ENCODE measurements at places on chromosomes 6 and 20.

- no peak for DNase-seq
Measured at GRCh38 chr20:46931699-46932098, 37.1 kb downstream of the EYA2 start.

GRCh38 chr6:14544666-14545065 lies 427.1 kb downstream of the CD83 start:
- DNase-seq: no peak

GRCh38 chr6:20850686-20851416 lies 316.6 kb downstream of the CDKAL1 start:
- DNase-seq: no peak

DNA sequence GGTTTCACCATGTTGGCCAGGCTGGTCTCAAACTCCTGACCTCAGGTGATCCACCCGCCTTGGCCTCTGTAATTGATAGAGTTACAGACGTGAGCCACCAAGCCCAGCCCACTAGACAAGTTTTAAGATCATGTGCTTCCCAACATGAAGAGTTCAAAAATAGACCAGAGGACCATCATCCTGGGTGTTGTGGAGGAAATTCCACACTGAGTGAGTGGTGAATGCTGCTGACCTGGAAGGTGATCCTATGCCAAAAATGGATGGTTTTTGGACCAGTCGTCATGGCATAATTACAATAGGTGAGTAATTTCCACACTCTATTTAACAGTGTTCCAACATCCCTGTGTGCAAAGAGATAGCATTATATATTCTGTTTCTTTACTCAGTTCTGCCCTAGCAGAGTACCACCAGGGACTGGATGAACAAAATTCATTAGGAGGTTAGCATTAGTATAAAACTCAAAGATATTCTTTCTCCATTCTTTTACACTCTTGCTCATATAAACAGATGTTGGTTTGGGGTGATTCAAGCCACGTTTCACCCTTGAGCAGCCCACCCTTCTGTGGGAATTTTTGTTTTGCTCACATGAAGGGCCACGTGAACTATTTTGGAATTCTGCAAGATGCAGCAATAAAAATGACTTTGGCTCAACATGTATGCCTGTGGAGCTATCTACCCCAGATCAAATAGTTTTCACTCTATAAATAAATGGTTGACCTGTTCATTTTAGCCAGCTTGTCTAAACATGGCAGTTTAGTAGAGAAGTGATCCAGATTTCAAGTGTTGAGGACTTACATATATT lies 206.2 kb upstream of the TCF21 start:
- no peak for DNase-seq

- no peak for DNase-seq
Measured at GRCh38 chr6:146177785-146178184, 148.9 kb downstream of the GRM1 start.

DNA sequence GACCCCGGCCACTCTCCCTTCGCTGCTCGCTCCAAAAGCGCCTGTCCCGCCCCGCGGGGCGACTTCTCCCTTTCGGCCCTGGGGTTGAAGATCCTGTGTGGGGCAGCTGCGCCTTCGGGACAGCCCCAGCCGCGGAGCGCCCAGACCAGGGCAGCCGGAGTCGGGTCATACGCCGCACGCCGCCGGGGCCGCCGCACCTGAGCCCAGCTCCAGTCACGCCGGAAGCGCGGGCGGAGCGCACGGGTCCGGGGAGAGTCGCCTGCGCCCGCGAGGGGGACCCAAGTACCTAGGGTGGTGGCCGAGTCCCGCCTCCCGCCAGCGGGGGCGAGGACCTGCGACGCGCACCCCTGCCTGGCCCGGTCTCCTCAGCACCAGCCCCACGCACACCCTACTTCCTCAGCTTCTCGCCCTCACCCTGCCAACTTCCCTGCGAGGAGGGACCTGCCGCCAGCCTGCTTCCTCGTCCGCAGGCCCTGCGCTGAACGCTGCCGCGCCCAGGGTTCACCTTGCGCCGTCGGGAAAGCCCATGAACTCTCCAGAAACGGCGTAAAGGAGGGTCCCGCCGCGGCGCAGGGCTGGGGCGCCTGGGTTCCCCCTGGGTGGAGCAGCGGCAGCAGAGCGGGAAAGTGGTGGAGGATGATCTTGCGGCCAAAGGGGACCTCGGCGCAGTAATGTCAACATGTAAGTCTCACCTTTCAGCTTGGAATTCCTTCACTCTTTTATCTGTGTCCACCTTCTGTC lies at the start of gene ADGRG6:
ADGRG6 (plus strand) TSS at position 357 of the 741 bp plus-strand sequence; CDS start at position 680, 323 bp downstream.
- peak; percentile 72 for DNase-seq

- no peak for DNase-seq
Measured at GRCh38 chr6:56527934-56528333, 114.8 kb downstream of the DST start.

GRCh38 chr20:35314816-35315631 lies 22.8 kb upstream of the FAM83C start:
- DNase-seq: no peak

- DNase-seq: no peak
Measured at GRCh38 chr20:58071991-58072390, 156.5 kb downstream of the ANKRD60 start.

DNA sequence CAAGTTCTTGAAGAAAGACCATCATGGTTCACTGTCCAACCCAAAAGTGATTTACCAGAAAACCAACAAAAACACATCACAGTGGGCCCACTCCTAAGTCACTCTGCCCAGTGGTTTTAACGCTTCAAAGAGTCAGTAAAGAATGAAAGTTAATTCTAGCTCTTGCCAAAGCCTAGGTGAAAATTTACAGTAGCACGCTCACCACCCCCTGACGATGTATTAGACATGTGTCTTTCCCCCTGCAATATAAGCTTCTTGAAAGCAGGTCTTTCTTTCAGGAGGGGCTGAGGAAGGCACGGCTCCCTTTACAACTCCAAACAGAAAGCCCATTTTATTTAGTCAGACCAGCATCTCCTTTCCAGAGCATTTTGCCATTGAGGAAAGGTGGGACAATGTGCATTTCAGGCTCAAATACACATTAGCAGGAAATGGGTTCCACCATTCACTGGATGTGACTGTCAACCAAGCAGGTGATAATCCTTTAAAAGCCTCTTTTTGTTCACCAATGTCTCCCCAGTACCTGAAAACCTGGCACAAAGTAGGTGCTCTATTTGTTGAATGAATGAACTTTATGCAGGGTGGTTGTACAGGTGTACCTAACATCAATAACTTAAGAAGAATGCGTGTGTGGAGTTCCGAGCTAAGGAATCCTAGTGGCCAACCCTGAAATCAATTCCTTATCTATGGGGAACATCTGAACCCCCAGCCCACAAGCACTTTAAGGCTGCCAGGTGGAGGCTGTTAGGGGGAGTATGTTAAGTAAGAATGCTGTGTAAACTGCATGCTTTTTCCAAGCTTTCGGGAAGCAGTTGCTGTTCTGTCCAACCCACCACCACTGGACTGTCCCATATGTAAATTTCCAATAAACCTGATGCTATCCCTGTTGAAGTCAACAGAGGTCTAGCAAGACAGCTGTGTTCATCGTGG lies 11.4 kb downstream of the EZR start:
- no peak for DNase-seq

DNA sequence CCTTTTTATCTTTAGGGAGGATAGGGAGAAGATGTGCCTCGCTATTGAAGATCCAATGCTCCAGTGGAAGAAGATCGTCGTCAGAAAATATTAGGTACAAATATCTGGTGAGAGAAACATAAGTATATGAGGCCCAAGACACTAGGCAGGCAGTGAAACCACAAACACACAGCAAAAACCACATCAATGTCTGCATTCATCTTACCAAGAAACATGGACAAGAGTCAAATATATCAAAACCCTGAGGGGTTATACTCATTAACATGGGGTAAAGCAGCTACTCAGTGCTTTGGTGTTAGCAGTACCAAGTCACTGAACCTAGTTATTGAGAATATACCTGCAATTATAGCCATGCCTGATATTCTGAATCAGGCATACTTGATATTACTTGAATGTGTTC lies 101.4 kb upstream of the FAM184A start:
- DNase-seq: no peak

DNA sequence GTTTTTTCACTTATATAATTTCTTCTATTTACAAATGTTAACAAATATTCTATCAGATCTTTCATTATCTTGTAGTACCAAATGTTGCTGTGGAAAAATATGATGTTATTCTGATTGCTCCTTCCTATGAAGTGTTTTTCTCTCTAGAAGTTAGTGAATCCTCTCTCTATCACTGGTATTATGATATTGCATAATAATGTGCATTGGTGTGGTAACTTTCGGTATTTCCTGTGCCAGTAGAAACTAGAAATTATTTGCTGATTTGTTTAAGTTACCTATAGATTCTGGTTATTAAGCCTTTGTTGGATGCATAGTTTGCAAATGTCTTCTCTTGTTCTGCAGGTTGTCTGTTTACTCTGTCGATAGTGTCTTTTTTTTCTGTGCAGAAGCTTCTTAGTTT lies 342.5 kb downstream of the CENPW start:
- DNase-seq: no peak

GRCh38 chr6:113980937-113981554 lies 10.1 kb upstream of the HDAC2 start:
- DNase-seq: peak; percentile 60

DNA sequence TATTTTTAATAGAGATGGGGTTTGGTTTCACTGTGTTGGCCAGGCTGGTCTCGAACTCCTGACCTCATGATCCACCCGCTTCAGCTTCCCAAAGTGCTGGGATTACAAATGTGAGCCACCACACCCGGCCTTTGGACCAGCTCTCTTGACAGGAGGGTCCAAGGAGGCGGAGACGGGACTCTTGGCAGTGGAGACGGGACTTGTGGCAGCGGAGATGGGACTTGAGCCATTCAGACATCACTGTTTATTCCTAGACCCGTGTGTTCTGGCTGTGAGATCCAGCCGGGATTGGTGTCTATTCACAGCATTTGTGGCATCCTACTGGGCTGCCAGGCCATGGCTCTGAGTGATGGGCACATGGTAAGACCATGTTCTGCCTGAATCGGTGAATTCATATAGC lies 25.6 kb downstream of the PRPF6 start:
- no peak for DNase-seq

GRCh38 chr20:56518721-56519398 lies 5.7 kb upstream of the FAM209A start:
- DNase-seq: no peak

DNA sequence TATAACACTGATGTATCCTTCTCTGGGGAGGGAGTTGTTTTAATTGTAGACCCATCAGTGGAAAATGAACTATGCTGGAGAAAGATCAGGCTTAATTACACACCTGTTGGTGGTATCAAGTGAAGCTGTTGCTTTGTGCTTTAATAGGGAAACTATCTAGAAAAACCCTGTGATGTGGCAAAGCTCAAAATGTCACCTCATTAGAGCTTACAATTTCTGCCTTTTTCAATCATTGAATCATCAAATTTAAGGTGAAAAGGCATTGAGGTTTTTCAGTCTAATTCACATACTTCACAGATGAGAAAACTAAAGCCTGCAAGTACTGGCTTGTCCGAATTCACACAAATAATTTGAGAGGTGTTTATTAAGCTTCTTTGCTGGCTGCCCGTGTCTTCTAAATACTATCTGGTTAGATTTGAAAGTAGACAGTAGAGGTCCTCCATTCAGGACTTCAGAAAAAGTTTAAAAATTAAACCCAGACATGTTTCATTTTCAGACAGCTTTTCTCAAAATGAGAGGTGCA lies 143.3 kb upstream of the MAP3K7 start:
- DNase-seq: no peak

DNA sequence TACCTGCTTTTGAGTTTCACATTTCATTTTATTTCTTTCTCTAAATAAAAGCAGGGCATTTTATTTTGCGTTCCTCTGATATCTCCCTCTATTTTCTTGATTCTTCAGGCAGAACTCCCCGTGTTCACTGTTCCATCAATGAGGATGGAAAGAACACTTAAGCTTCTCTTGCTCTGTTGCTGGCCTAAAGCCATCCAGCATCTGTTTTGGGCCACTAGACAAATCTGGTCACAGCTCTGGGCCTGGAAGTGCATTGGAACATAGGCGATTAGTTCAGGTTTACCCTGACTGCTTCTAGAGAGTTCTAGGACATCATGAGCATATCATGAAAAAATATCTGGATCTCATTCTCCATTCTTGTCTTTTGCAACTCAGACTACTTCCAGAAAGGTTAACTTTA lies 611.2 kb downstream of the UTRN start:
- DNase-seq: no peak

DNA sequence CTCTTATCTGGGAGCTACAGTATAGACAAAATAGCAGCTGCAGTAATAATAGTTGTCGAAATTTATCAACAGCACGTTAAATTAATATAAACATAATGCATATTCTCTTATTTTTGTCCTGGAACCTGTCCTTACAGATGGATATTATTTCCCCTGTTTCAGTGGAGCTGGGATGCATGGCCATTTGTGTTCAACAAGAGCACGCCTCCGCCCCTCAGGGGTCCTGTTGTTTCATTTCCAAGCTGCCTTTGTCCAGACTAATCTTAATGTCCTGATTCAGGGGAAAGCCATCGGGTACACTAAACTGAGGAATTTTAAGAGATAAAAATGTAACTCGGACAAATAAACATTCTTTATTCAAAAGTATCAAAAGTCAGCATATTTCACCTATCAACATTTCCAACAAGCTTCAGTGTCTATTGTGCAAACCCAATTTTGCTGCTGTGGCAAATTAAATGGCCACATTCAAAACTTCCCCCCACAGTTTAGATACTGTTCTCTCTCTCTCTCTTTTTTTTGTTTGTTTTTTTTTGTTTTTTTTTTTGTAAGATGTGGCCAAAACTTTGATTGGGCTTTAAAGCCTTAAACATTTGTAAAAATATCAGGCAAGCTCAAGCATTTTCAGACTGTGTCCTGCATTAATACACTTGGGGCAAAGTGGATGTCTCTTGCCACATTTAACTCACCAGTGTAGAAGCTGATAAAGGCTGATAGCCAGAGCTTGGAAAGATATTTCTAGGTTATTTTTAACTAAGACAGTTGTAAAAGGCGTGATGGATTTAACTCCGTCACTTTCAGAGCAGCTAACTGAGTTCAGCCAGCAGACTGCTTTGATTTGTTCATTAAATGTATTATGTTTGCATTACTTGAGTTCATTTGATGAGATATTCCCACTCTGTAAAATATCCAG lies 112.5 kb upstream of the QKI start:
- DNase-seq: no peak

DNA sequence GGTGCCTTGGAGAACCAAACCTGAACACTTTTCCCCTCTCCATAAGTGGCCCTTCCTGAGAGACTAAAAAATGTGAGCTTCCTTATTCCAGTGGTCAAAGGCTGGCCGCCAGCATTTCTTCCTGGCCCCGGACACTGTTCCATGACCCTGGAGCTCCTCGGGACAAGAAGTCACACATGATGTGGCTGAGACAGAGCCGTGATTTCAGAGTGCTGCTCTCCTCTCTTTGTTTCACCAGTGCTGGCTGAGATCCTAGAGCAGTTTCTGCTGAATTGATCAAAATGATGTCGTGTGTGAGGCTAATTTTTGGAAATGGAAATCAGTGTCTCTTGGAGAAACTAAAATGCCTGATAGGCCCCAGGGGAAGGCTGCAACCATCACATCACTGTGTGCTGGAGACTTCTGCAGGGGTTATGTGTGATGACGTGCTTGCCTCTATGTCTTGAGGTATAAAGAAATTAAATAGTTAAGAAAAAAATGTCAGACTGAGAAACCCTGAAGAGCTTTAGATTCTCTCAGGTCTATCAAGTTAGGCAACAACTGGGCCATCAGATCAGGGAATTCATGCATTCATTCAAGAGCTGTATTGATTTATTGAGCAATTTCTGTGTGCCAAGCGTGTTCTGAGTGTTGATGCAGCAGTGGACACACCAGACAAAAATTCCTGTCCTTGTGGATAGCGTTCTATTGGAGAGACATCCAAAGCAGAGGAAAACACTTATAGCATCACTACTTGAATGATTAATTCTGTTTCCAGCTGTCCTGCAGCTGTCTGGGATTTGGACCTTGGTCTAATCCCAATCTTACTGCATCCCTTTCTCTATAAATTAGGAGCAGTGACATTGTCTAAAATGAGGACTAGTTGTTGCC lies 72.7 kb upstream of the CCN6 start:
- no peak for DNase-seq

Data from WTC11 (cell line).